ENCODE measurements at places on chromosomes 7 and 10.

GRCh38 chr7:79770063-79770462 lies 316.6 kb upstream of the MAGI2 start:
- DNase-seq = no peak

- DNase-seq = no peak
These were observed 56.2 kb upstream of the GDF10 start for GRCh38 chr10:47243791-47244190.

DNA sequence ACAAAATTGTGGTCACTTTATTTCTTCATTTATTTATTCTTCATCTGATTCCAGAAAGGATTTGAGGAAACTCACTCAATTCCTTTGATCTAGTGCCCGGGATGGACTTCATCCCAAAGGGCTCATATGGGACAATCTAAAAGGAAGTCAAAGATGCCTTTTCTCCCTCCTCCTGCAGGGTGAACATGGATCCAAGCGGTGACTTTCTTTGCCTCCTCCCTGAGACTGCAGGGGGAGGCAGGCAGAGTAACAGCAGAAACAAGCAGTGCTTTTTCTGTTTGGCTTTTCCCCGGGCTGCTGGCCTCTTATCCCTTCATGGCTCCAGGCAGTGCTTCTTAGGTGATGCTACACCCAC lies 10.0 kb upstream of the DNMBP start:
- DNase-seq = no peak

GRCh38 chr10:76218035-76218434 lies 786.6 kb downstream of the LRMDA start:
- no peak for DNase-seq

- DNase-seq = no peak
These were observed 253.1 kb upstream of the MTPN start for GRCh38 chr7:136230210-136230609.

GRCh38 chr7:22325671-22326070 lies 31.3 kb downstream of the RAPGEF5 start:
- DNase-seq = no peak

Measured in SW480 (cell line).